ENCODE measurements at places on chromosomes 6 and 20. TPM values are rescaled to one million over a fixed set of nuclear protein-coding genes. Genes with fewer than 3 reads are reported as not detected.

Gene VGLL2
- not detected for total RNA-seq

Gene ULBP1
- not detected for total RNA-seq

Gene TPD52L1
- not detected for total RNA-seq

- DNase-seq = peak; percentile 92
Observed at GRCh38 chr6:43629104-43629504, at the start of gene GTPBP2. GTPBP2 (minus strand) TSS chr6:43629264; CDS start chr6:43629162, 102 bp downstream.

DNA sequence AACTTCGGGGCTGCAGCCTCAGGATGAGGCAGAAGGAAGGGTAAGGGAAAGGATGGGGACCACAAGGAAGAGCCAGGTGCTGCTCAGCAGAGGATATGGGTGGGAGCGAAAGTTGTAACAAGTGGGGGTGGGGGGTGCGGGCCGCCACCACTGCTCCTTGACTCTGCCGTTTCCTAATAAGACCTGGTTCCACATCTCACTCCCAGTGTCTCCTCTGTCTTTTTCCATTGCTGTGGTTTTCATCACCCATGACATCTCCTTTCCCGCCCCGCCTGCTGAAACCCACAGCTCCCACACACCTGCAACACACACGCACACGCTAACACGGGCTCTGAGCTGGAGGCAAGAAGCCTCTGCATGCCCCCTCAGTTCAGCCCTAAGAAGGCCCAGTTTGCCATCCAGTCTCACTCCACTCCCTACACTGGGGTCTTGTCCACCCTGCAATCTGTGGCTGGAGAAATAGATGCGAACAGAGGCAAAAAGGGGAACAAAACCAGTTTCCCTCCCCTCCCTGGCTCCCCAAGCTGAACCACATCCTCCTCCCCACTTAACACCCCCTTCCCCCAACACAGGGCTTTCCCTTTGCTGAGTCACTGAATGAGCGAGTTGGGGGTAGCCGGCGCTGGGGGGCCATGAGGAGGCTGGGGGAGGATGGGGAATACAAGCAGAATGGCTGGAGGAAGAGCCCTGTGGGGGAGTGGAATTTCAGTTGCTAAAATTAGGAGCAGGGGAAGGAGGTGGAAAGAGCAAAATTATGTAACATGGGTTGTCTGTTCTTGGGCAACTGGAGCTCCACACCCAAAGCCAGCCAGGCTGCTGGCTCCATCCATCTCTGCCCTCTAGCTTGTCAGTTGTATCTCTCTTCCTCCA, 11.5 kb downstream of the NFKBIL1 start:
- DNase-seq = peak; percentile 71

GRCh38 chr6:15823838-15824414, 161.1 kb upstream of the DTNBP1 start:
- no peak for DNase-seq

GRCh38 chr20:479487-479886, 17.2 kb upstream of the TBC1D20 start:
- DNase-seq = no peak

DNA sequence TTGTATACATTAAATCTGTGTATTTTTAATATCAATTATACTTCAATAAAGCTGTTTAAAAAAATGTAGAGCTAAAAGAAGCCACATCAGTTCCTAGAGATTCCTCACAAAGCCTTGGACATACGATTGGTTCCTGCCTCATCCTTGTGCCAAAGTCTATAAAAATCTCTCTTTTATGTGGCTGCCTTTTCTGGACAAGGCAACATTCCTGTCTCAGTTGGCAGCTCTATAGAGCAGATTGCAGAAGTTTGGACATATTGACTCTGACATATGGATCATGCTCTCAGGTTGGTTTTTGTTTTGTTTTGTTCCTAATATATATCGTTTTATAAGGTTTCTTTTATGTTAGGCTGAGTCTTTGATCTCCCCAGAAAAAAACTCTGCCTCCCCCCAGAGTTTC, 148.9 kb downstream of the MAFB start:
- no peak for DNase-seq

- DNase-seq = no peak
Observed at GRCh38 chr20:41927655-41928054, 309.5 kb upstream of the CHD6 start.

GRCh38 chr6:33609528-33609927, 11.6 kb upstream of the ITPR3 start:
- no peak for DNase-seq

DNA sequence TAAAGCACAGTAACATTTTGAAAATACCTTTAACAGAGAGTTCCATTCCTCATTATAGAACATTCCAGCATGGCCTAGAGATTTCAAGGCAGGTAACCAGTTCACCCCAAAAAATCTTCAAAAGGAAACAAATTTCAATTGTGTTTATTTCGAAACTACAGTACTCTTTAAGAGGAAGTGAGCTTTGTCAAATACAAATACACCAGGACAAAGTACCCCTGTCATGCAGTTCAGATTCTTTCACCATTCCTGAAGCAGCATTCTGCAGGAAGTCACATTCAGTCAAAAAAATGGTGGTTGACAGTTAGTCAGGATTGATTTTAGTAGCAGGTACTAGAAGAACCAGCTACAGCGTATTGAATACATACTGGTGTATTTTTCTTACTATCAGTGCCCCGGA, 89.6 kb upstream of the RIN2 start:
- DNase-seq = no peak

GRCh38 chr20:33668466-33669155, 1.9 kb downstream of the ACTL10 start:
- no peak for DNase-seq

GRCh38 chr20:22836211-22836610, 198.9 kb upstream of the SSTR4 start:
- no peak for DNase-seq

DNA sequence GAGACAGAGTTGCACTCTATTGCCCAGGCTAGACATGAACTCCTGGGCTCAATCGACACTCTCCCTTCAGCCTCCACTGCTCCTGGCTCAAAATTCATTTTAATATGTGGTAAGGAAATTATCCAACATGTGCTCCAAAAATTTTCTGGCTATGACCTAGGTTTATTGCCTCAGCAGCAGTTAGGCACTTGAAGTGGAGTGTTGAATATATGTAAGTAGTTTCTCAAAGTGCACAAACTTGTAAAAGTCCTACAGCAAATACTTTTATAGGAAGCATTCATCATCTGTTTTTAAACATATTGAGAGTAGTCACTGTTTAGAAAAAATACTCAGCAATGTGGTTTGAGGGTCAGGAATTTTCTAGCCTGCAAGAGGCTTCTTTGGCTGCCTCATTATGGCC, 13.2 kb downstream of the FILIP1 start:
- DNase-seq = no peak

- no peak for DNase-seq
Observed at GRCh38 chr6:127119102-127120022, 891 bp downstream of the RSPO3 start.

- no peak for DNase-seq
Observed at GRCh38 chr6:168347053-168347452, 27.5 kb upstream of the DACT2 start.

- no peak for DNase-seq
Observed at GRCh38 chr20:3739054-3739925, 6.8 kb downstream of the HSPA12B start.

Measured in natural killer cell (primary cell).